Progenitor cell of endocrine pancreas (in vitro differentiated cells): ENCODE measurements at places on chromosomes 2 and 18.
A peak's percentile ranks its signal among the peaks of the same experiment; 100 is the strongest.

GRCh38 chr2:203669820-203670219 is 36.6 kb upstream of the CD28 start:
- H3K27ac ChIP-seq = no peak overlapping the region
- H3K4me1 ChIP-seq = peaks cover 10% of the 10 kb centered on the region
- no peak overlapping the region for H3K4me3 ChIP-seq
- no peak for DNase-seq

DNA sequence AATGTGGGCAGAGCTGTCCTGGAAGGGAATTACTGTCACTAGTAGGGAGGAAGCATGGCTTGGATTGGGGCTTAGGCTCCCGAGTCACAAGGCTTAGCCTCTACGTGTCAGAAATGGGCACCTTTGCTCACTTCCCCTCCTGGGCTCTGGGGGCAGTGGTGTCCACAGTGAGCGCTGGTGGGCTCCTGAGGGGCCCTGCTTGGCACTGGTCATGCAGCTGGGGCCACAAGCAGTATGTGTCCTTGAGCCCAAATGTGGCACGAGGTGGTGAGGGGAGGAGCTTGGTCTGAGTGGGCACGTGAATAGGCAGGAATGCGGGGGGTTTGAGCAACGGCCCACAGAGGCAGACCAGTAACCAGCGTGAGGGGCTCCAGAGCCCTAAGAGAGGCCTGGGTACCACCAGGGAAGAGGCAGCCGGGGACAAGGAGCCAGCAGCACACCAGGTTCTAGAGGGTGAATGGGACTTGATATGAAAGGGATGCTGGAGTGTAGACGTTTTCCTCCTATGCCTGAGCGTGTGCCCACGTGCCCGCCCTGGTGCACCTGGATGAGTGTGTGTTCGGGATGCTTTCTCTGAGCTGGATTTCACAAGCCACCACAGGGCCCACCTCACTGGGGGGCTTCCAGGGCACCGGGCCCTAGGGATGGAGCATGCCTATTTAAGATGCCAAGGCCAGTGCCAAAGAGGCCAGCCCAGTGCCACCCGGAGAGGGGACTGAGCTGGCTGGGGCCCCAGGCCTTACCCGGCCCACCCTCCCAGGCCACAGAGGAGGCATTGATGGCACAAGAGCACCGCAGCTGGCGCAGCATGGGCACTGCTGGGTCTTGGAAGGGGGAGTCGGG is 22.8 kb upstream of the PTMA start:
- peak overlapping the region; percentile 83 for H3K27ac ChIP-seq
- no peak for DNase-seq
- H3K36me3 ChIP-seq = no peaks in the 10 kb centered on the region
- H3K27me3 ChIP-seq = no peaks in the 10 kb centered on the region
- H3K4me3 ChIP-seq = no peak overlapping the region
- peaks cover 17% of the 10 kb centered on the region for H3K4me1 ChIP-seq

DNA sequence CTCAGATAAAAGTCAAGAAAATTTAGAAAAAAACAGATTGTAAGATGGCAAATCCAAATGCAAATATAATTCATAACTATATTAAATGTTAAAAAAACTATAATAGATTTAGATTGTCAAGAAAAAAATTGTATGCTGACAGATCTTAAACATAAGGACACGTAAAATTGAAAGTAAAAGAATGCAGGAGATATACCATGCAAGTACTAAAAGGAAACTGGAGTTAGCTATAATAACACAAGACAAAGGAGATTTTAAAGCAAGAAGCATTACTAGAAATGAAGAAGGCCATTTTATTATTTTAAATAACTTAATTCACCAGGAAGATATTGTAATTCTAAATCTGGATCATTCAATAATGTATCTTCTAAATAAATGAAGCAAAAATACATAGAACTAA is 48.3 kb downstream of the TTC21B start:
- no peak for DNase-seq
- H3K4me1 ChIP-seq = peaks cover 7% of the 10 kb centered on the region
- no peaks in the 10 kb centered on the region for H3K27me3 ChIP-seq
- H3K27ac ChIP-seq = no peak overlapping the region

GRCh38 chr2:105235388-105236059 is 6.0 kb upstream of the GPR45 start:
- H3K27me3 ChIP-seq = peaks cover 22% of the 10 kb centered on the region
- no peak overlapping the region for H3K4me3 ChIP-seq
- no peak overlapping the region for H3K27ac ChIP-seq
- no peaks in the 10 kb centered on the region for H3K4me1 ChIP-seq
- H3K36me3 ChIP-seq = no peaks in the 10 kb centered on the region

DNA sequence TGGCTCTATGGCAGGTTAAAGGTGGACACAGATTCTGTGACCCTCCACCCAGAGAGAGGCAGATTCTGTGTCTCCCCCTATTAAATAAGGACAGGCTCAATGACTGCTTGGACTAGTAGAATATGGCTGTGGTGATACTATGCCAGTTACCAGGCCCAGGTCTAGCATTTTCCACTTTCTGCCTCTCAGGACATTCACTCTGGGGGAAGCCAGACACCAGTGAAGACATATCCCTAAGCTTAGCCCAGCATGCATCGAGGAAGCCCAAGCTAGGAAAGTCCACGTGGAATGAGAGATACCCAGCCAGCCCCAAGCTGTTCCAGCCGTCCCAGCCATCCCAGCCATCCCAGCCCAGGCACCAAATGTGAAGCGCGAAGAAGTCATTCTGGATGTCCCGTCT is 40.3 kb downstream of the ST6GAL2 start:
- no peak overlapping the region for H3K4me3 ChIP-seq
- DNase-seq = no peak
- H3K27me3 ChIP-seq = no peaks in the 10 kb centered on the region
- no peaks in the 10 kb centered on the region for H3K36me3 ChIP-seq
- no peak overlapping the region for H3K27ac ChIP-seq
- H3K4me1 ChIP-seq = peaks cover 3% of the 10 kb centered on the region

- H3K36me3 ChIP-seq = no peaks in the 10 kb centered on the region
- peaks cover 46% of the 10 kb centered on the region for H3K27me3 ChIP-seq
- no peak overlapping the region for H3K27ac ChIP-seq
- no peak overlapping the region for H3K4me3 ChIP-seq
- peaks cover 7% of the 10 kb centered on the region for H3K4me1 ChIP-seq
- DNase-seq = no peak
Observed at GRCh38 chr2:236688563-236689392, 119.2 kb downstream of the ACKR3 start.

DNA sequence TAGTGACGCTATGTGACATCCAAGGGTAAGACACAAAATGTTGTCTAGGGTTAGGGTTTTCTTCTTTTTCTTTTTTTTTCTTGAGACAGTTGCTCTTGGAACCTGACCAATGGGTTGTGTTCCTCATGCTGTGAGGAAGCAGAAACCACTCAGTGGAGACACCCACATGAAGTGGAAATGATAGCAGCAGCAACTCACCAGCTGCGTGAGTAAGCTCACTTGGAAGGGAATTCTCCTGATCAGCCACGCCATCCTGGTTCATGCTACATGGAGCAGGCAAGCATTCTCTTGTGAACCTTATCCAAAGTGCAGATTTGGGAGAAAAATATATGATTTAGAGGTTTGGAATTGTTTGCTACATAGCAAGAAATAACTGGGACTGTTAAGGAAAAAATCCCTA is 863.7 kb downstream of the EPHA4 start:
- H3K4me3 ChIP-seq = no peak overlapping the region
- peaks cover 4% of the 10 kb centered on the region for H3K4me1 ChIP-seq
- H3K27ac ChIP-seq = no peak overlapping the region
- DNase-seq = no peak
- no peaks in the 10 kb centered on the region for H3K27me3 ChIP-seq

GRCh38 chr2:70596293-70596692 is 42.7 kb upstream of the TGFA start:
- H3K27me3 ChIP-seq = no peaks in the 10 kb centered on the region
- no peaks in the 10 kb centered on the region for H3K36me3 ChIP-seq
- H3K4me3 ChIP-seq = no peak overlapping the region
- DNase-seq = no peak

DNA sequence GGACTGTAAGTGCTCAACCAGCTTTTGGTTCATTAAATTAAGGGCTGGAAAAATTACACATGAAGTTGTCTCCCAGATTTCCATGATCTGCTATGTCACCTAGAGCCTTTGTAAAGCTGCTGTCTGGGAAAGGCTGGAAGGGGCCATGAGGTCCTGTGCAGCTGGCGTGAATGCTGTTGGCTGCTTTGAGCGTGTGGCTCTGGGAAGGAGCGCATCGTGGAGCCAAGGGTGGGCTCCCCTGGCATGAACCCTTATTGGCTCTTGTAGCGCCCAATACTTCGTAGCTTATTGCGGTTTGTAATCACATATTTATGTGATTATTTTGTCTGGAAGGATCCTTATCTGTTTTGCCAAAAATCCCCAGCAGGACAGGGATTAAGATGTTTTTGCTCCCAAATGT is 70.5 kb upstream of the LMAN1 start:
- H3K4me3 ChIP-seq = no peak overlapping the region
- no peak overlapping the region for H3K27ac ChIP-seq
- H3K27me3 ChIP-seq = peaks cover 3% of the 10 kb centered on the region
- H3K36me3 ChIP-seq = no peaks in the 10 kb centered on the region
- DNase-seq = no peak

- H3K4me1 ChIP-seq = peaks cover 4% of the 10 kb centered on the region
- H3K4me3 ChIP-seq = no peak overlapping the region
- DNase-seq = no peak
- peaks cover 17% of the 10 kb centered on the region for H3K36me3 ChIP-seq
- no peak overlapping the region for H3K27ac ChIP-seq
Observed at GRCh38 chr2:241762933-241763369, 13.7 kb upstream of the GAL3ST2 start.

DNA sequence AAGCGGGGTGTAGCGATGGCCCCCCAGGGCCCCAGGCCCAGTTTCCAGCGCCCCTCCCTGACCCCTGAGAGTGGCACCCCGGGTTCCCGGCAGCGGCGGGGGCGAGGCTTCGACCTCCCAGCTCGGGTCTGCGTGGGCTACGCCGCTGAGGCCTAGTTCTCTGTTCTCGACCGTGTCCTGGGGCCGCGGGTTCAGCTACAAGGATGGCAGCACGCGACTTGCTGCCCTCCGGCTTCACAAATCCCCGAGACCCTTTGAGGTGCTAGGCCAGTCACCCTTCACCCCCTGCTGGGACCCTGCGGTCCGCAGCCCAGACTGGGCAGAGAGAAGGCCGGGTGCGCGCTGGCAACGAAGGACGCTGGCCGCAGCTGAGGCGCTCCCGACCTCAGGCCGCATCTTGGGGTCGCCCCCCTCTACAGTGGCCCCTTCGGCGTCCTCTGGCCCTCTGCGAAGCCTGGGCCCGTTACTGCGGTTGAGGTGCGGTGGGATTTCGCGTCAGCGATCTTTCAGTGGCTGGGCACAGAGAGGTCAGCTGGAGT is 1.2 kb downstream of the OTX1 start:
- peaks cover 87% of the 10 kb centered on the region for H3K27me3 ChIP-seq
- peak overlapping the region; percentile 48 for H3K4me3 ChIP-seq
- DNase-seq = no peak

- DNase-seq = no peak
- no peak overlapping the region for H3K27ac ChIP-seq
- H3K4me1 ChIP-seq = peaks cover 5% of the 10 kb centered on the region
- H3K36me3 ChIP-seq = no peaks in the 10 kb centered on the region
- H3K27me3 ChIP-seq = peaks cover 29% of the 10 kb centered on the region
- no peak overlapping the region for H3K4me3 ChIP-seq
Observed at GRCh38 chr2:100178085-100178788, 35.8 kb upstream of the AFF3 start.

- no peak overlapping the region for H3K4me3 ChIP-seq
- no peak overlapping the region for H3K27ac ChIP-seq
- H3K27me3 ChIP-seq = no peaks in the 10 kb centered on the region
- no peak for DNase-seq
Observed at GRCh38 chr2:43001055-43001378, 208.6 kb upstream of the HAAO start.

- peak overlapping the region; percentile 70 for H3K4me3 ChIP-seq
- peaks cover 20% of the 10 kb centered on the region for H3K36me3 ChIP-seq
- peak overlapping the region; percentile 97 for H3K27ac ChIP-seq
- H3K27me3 ChIP-seq = no peaks in the 10 kb centered on the region
Observed at GRCh38 chr2:8680822-8681760, 765 bp upstream of the ID2 start.

DNA sequence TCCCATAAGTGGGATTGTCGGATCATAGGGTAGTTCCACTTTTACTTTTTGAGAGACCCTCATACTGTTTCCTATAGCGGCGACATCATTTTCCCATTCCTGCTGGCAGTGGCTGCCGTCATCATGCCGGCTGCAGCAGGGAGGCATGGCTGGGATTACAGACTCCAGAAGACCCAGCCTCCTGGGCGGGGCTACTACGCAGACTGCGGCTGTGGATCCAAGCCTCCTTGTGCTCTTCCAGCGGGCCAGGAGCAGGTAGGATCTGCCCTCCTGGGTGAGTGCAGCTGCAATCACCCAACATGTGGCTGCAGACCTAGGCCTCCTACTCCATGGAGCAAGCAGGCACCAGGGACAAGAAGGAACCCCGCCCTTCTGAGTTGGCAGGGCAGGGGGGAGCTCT is 359.2 kb downstream of the GALR1 start:
- H3K36me3 ChIP-seq = peaks cover 4% of the 10 kb centered on the region
- no peak overlapping the region for H3K4me3 ChIP-seq
- DNase-seq = no peak
- no peak overlapping the region for H3K27ac ChIP-seq
- H3K27me3 ChIP-seq = no peaks in the 10 kb centered on the region
- H3K4me1 ChIP-seq = peaks cover 3% of the 10 kb centered on the region

DNA sequence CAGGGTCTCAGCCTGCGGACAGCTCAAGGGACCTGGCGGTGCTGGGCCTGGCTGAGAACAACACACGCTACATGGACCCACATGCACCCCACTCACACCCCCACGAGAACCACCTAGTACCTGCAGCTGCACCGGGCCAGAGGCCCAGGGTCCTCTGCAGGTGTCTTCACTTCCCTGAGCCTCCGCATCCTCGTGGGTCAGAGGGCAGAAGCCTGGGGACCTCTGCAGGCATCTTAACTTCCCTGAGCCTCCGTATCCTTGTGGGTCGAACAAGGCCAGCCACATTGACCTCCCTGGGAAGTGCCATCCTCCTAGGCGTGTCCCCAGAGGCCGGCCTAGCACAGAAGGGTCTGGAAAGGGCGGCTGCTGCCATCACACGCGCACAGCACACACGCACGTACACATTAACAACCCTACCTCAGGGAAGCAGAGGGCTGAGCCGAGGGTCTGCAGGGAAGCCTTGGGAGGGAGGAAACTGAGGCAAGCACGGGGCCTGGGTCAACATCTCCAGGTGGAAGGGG is 62.5 kb upstream of the HPCAL1 start:
- peaks cover 29% of the 10 kb centered on the region for H3K27me3 ChIP-seq
- H3K4me1 ChIP-seq = no peaks in the 10 kb centered on the region
- no peak overlapping the region for H3K27ac ChIP-seq
- H3K4me3 ChIP-seq = no peak overlapping the region

DNA sequence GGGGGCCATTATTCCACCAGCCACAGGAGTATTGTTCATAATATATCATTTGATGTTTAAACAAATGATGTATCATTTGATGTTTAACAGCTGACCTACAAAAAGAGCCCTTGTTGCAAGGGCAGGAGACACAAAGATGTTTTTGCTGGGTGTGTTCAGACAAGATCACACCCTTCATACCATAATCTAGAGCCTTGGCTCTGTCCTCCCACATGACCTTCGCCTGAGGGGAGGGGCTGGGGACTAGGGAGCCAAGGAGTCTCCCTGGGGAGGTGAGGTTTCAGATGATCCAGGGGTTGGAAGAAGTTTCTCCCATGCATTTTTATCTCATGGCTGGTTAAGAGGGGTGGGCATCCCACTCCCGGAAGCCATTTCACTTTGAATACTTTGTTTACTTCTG is 33.5 kb downstream of the CDC42EP3 start:
- no peak overlapping the region for H3K27ac ChIP-seq
- H3K27me3 ChIP-seq = peaks cover 15% of the 10 kb centered on the region
- H3K36me3 ChIP-seq = peaks cover 17% of the 10 kb centered on the region
